ENCODE measurements at places on chromosomes 1 and 21. TPM values are rescaled to one million over a fixed set of nuclear protein-coding genes. Genes with fewer than 3 reads are reported as not detected.

DNA sequence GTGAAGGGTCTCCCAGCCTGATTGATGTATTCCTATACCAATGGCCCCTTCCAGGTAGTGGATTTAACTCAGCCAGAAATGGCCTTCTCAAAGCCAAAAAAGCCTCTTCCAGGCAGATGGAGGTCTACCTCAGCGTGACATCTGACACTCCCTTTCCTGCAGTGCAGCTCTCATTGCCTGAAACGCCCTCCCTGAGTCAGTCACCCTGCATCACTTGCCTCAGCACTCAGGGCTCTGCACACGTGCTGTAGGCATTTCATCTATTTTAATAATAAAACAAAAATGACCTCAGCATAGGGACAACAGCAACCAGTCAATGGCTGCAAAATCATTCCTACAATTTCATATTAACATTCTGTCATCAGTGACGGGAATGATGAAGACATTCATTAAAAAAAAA lies 64.4 kb upstream of the GJA5 start:
- no peak for DNase-seq

DNA sequence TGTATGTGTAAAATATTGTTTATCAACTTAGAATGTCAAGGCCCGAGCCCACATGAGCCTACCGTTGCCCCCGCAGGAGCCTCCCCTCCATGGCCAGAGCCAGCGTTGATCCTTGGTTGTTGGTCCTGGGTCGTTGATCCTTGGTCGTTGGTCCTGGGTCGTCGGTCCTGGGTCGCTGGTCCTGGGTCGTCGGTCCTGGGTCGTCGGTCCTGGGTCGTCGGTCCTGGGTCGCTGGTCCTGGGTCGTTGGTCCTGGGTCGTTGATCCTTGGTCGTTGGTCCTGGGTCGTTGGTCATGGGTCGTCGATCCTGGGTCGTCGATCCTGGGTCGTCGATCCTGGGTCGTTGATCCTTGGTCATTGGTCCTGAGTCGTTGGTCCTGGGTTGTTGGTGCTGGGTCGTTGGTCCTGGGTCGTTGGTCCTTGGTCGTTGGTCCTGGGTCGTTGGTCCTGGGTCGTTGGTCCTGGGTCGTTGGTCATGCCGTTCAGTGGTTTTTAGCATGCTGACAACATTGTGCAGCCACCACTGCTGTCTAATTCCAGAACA lies 105.0 kb upstream of the TMEM51 start:
- DNase-seq = no peak

- DNase-seq = no peak
Observed at GRCh38 chr1:229819091-229819490, 193.0 kb downstream of the URB2 start.

GRCh38 chr1:244074559-244075171 lies 23.6 kb downstream of the ZBTB18 start:
- DNase-seq = peak; percentile 40

GRCh38 chr1:216919060-216919970 lies 196.1 kb upstream of the ESRRG start:
- no peak for DNase-seq

DNA sequence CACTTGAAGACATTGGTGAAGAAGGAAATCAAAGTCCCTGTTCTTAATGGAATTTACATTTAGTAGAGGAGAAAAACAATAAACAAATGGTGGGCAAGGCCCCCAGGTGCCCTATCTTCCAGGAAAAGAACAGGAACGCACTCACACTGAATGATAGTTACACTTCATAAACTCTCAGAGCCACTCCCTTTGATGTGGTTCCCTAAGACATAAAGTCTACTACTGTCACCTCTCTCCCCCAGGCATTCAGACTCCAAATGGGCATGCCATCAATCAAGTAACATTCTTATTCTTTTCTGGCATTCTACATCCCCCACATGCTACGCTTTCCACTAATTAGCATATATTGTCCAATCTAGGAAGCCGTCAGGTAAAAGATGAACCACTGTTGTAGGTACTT lies 36.6 kb upstream of the PIGC start:
- no peak for DNase-seq

DNA sequence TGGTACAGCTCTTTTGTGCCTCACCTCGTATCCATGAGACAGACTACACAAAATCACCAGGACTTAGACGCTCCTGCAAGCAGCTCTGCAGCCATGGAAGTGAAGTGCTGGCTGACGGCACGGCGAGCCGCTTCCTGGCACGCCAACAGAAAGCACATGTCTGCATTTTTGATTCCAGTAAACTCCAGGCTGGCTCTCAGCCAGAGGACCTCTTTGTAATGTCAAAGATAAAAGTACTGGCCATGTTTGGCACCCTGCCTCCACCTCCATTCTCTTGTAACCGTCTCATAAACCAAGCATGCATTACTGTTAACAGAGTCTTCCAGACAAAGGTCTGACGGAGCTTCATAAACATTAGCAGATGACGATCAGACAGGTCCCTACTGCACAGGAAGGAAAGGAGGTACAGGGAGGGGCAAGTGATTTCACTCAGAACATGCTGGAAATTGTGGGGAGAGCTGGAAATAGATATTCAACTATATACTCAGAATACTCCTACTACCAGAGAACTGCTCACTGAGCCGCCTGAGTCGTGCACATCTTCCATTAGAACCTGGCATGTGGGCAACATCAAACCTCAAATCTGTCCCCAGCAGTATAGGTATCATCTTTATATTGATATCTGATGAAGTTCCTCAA lies 632.0 kb downstream of the SMYD3 start:
- DNase-seq = peak; percentile 91

DNA sequence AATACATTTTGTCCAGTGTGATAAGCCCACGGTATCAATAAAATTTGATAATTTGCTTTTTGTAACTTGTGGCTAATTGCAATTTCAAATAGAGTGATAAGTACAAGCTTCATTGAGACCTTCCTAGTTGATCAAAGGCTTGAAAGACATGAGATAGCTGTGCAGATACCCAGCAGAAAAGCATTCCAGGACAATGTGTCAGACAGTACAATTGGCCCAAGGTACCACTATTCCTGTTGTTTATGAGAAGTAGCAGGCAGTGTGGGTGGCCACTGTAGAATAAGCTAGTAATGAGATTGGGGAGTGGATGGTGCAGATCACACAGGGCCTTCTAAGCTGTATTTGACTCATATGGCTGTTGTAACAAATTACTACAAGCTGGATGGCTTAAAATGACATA lies 182.2 kb downstream of the AMY1C start:
- DNase-seq = no peak

DNA sequence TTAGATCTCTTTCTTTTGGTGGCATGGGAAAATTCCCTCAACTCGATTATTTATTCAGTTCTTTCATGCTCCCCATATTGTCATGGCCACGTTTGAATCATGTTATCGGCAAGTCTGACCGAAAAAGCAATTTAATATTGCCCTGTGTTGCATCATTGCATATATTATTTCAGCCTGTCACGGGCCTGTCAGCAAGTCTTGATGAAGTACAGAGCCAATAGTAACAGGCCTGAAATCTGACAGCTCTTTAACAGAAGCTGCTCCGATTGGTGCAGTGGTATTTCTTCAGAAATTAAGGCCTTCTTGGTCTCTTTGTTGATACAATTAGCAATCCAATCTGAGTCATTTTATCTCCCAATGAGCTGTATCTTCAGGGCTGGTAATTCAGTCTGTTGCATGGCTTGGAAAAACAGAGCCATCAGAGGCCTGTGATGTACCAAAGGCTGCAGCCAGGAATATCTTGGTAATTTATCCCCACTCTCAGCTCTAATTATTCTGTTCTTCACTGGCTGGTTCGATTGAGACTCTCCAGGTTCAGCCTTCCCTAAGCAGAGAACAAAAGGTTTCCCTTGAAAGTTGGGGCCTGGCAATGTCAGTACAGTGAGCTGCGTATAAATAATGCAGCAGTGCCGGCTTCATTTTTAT lies 149.5 kb downstream of the FGGY start:
- DNase-seq = no peak

DNA sequence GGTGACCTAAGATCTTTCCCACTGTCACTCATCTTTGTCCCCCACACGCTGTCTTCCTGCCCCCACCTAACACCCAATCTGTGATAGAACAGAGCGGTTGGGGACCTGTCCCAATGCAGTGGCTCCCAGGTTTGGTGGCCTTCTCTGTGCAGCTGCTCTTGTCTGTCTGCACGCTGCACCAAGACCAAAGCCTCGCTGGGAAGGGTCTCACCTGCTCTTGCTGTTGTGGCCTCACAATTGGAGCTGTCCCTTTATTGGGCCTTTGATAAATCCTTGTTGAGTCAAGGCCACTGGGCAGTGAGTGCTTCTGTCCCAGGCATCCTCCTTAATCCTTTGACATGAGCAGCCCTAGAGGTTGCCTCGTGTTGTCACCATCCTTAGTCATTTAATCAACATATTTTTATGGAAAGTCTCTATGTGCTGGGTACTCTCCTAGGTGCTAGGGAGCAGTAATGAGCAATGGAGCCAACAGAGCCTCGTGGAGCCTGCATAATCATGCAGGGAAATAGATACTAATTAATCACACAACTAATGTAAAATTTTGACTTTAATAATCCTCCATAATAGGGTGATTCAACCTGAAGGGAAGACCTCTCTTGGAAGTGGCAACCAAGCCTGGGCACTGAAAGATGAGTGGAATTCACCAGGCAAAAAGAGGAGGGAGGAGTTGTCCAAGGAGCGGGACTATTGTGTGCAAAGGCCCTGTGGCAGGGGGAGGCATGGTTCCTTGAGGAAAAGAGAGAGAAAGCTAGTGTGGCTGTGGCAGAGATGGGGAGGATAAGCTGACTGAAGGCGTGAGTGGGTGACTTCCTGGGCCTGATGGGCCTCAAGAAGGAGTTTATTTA lies 57.6 kb downstream of the MAN1C1 start:
- DNase-seq = no peak

DNA sequence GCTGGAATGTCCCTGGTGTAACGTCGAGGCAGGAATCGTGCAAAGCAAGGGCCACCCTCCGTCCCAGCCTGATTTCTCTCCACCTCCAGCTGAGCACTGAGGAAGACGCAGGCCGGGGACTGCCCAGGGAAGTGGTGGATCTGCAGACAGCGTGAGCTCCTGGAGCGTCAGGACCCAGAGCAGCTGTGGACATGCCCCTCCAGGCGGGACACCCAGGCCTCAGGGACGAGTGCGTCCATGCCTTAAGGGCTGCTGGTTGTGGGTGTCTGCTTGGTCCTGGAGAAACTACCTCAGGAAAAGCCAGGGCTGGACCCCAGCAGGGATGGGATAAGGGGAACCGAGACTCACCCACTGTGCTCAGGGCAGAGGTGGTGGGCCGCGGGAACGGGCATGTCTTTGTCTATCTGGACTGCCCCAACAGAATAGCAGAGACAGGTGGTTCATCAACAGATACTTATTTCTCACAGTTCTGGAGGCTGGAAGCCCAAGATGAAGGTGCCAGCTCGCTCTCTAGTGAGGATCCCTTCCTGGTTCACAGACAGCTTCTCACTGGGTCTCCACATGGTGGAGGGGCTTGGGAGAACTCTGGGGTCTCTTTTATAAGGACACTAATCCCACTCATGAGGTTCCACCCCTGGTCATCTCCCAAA lies 5.8 kb upstream of the MMEL1 start:
- DNase-seq = no peak

DNA sequence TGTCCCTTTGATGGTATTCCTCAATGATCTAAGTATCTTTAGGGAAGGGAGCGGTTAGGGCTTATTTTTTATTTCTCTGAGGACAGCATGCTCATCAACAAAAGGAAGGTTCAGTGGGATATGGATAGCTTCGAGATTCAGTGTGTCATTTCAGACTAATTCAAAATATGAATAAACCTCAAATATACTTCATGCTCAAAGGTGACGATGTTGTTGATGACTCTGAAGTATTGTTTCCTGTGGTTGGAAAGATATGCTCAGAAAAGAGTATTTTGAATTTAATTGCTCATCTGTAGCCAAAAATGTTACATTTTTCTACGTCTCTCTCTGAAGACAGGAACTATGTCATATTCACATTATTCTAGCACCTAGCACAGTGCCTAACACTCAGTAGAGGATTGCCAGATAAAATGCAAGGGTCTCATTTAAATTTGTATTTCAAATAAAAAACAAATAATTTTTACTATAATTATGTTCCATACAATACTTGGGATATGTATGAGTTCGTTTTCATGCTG lies 1.8 kb upstream of the FCRL3 start:
- DNase-seq = no peak

GRCh38 chr1:94522304-94522703 lies 19.3 kb downstream of the F3 start:
- DNase-seq = no peak

DNA sequence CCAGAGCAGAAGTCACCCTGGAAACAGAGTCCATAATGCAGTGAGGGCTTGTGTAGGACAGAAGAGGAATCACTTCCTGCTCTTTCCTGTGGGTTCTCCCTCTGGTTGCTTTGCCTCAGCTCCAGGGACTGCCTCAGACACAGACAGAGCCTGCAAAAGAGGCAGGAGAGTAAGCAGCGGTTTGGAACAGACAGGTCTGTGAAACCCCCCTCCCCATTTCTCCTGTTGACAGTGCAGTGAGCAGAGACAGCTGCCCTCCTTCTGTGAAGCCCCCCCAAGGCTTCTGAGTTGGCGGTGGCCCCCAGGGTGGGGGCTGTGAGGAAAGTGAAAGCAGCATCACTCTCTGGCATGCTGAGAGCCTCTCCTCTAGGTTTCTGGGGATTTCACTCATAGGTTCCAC lies 53.0 kb downstream of the MAB21L3 start:
- no peak for DNase-seq

DNA sequence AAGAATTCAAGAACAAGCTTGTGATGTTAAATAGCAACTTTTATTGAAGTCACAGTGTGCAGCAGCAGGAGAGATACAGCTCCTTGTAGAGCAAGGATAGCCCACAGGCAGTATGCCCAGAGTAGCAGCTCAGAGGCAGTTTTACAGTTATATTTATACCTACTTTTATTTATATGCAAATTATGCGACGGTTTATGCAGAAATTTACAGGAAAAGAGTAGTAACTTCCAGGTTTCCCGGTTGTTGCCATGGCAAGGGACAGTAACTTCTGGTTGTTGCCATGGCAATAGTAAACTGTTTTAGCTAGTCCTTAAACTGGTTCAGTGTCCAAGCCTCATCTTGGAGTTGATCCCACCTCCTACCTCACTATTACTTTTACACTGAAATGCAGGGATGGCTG lies 344.6 kb upstream of the LYPLAL1 start:
- no peak for DNase-seq

GRCh38 chr1:94716965-94717364 lies 103.2 kb upstream of the SLC44A3 start:
- no peak for DNase-seq

DNA sequence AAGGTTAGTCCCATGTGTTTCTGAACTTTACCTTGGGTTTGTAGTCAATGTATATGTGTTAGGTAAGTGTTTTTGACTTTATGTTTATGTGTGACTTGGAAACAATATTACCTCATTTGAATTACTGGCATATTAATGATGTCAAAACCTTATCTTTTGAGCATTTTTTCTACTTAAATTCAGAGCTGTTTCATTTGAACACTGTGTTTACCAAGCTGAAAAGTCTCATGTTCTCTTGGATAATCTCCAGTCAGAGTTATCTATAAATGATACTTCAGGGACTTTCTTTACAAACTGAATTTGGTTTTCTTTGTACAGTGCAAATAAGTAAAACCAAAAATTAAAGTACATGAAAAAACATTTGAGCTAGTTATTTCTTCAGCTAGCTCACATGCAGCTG lies 30.0 kb downstream of the ADAMTS1 start:
- DNase-seq = no peak

Gene RGS8
- not detected for total RNA-seq

Gene ACTA1
- total RNA-seq = not detected

Gene NTNG1
- not detected for total RNA-seq

Gene TMEM240
- total RNA-seq = 10.3 TPM

Gene NIT1
- total RNA-seq = 20.9 TPM

Gene C1QC
- 71.0 TPM for total RNA-seq

Gene OLIG2
- not detected for total RNA-seq

Gene MRPL24
- total RNA-seq = 19.3 TPM

Gene LRRC3
- total RNA-seq = 8.0 TPM

Gene TTC39A
- total RNA-seq = 69.6 TPM

All from stomach (tissue), 19 donors.